ENCODE measurements at places on chromosomes 4 and X. TPM values are rescaled to one million over a fixed set of nuclear protein-coding genes. Genes with fewer than 3 reads are reported as not detected.

P2RY10 gene
- total RNA-seq: not detected

GRCh38 chr4:152673489-152673888, 6.3 kb downstream of the TMEM154 start:
- no peak for DNase-seq

DNA sequence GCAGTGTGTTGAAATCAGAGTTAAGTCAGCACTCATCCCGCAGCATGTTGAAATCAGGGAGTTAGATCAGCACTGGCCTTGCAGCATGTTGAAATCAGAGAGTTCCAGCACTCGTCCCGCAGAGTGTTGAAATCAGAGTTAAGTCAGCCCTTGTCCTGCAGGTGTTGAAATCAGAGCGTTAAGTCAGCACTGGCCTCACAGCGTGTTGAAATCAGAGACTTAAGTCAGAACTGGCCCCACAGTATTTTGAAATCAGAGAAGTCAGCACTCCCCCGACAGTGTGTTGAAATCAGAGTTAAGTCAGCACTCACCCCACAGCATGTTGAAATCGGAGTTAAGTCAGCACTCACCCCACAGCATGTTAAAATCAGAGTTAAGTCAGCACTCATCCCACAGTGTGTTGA, 10.9 kb upstream of the UVSSA start:
- DNase-seq: no peak

TEX13A gene
- total RNA-seq: not detected

GAGE12F gene
- total RNA-seq: not detected

GATA1 gene
- not detected for total RNA-seq

DNA sequence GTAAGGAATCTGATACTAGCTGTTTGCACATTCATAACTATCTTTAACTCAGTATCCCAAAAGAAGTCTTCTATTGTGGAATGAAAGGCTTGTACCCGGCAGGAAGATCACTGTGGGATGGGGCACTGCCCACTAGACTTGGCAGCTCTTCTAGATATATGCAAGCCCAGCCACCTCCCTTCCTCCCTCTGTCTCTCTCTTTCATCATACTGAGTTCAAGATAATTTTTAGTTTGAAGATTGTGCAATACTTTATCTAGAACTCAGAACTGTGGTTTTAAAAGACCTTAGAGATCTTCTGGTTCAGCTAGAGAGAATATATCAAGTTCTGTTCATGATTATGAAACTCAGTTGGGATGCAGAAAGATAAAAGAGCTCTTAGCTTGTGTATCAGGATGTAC, 22.5 kb upstream of the GPR34 start:
- DNase-seq: no peak

- no peak for DNase-seq
Observed at GRCh38 chr4:7631288-7632014, 196.7 kb upstream of the PSAPL1 start.

MAPK10 gene
- 1.1 TPM for total RNA-seq
